Stimulated activated CD8-positive, alpha-beta memory T cell treated with anti-CD3 and anti-CD28 coated beads, Interleukin-7, amount 100 ng/mL, for 24 hours (primary cell): ENCODE measurements at places on chromosomes 4 and X.

DNA sequence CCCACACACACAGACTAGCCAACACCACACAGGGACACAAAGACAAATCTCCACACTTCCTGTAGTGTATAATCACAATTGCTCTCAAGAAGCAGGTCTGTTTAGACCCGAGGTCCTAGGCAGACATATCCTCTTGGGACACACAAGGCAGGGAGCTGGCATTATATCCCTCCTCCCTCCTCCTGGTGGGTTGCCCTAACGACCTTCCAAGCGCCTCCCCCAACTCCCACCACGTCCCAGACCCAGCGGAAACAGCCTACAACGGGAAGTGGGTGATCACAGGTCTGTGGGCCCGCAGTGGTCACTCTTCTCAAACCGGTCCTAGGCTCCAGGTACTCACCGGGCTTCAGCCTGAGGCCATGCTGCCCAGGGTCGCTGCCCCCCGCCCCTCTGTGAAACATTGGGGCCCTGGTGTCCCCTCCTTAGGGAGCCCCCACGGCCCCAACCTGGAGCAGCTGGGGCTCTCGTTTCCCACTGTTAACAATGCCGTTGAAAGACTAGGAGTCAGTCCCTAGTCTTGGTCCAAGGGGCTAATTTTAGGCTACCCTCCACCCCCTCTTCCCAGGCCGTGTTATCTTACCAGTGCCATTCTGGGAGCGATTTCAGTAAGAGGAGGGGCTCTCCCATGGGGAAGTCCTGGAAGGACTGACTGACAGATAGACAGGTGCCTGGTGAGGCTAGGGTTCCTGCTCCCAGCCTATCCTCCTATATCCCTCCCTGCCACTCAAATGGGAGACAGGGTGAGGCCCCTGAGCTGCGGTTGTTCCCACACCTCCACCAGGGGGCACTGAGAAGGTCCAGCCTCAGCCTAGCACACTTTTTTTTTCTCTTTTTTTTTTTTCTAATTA is at the start of gene ASB12:
TSS of gene ASB12 (minus strand) at position 485 of the 848 bp plus-strand sequence. CDS start 4,957 bp downstream, outside the sequence.
- DNase-seq: no peak

- no peak for DNase-seq
Observed at GRCh38 chr4:159150821-159151390, 48.0 kb downstream of the RAPGEF2 start.

DNA sequence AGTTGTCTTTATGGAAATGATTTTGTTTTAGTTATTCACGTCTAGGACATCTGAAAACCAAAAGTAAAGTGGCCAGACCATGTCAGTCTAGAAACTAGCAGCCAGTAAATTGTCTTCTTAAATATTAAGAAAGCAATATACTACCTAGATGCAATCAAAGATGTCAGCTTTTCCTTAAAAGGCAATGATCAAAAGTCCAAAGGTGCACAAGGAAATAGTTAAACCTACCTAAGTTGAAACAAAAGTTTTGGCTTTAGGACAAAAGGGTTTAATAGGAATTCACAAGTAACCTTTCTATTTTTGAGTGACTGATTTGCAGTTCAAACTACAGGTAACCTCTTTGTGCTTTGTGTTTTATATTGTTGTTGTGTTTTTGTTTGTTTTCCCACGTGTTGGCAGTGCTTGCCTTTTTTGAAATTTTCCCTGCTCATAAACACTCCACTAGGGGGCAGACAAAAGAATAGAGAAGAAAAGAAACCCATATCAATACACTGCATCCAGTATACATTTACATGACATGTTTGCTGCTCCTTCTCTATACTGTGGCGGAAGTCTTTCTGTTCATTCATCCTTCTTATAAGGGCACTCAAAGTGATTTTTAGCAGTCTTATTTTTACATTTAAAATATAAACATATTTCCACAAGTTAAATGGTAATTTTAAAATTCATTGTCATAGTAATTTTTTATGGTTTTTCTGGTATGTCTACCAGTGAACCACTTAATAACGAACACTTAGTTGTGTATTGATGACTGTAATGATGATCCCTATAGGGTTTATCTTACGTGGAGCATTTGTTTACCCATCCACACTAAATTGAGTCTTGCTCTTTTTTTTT is 62.7 kb downstream of the GAB1 start:
- DNase-seq: no peak

DNA sequence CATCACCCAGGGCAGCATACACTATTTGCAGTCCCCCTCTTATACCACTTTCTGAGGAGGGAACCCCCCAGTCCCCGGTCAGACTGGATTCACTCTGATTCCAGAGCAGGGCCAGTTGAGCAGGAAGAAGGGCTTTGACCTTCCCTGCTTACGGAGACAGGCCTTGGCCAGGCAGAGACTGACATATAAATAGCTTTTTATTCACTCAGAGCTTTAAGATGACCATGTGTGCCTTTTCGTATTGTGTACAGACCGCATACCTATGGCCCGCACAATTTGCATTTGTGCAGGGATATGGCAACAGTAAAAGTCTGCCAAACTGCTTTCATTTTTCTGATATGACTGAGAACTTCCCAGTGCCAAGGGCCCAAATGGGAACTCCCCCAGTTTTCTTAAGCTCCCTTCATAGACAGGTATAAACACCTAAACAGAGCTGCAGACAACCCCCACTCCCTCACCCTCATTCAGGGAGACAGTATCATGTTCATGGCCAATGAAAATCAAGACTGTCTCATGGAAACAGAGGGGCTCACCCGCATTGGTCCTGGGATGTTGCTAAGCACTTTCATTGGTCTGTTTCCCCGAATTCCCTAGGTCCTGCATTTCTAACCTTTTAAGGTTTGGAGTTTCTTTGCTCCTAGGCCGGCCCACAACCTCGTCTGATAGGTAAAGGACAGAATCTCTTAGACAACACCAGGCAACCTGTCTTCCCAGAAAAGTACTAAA is 86.0 kb downstream of the RTL5 start:
- DNase-seq: no peak

GRCh38 chr4:41360214-41360920 is 103.6 kb downstream of the UCHL1 start:
- no peak for DNase-seq

GRCh38 chr4:1030031-1030430 is 18.6 kb downstream of the FGFRL1 start:
- no peak for DNase-seq

DNA sequence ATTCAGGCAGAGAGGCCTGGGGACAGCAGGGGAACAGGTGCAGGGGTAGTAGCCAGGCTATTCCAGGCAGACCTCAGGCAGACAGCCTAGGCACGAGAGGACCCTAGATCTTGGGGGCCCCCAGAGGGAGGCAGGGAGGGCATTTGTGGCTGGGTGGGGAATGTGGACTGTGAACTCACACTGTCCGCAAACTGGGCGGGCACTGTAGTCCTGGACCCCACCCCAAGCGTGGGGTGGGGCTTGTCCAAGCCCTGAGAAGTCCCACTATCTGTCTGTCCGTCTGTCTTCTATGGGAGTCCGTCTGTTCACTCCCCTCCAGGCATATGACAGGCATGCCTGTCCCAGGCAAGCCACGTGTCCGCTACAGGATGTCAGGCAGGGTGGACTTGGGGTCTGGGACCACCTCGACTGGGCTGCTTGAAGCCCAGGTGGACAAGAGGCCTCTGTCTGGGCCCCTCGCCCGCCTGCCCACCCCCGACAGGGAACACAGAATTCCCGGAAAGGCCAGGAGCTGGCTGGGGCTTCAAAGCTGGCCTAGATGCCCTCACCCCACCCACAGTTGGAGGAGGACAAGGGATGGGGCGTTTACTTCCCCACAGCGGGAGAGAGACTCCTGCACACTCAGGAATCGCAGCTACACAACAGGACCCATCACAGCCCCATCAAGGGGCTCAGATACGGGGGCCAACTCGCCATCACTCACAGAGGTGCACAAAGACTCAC is at the start of gene SLC38A5:
TSS of gene SLC38A5 (minus strand) at position 151 of the 723 bp plus-strand sequence. CDS start 2,336 bp downstream, outside the sequence.
- no peak for DNase-seq

- DNase-seq: no peak
Observed at GRCh38 chr4:147772056-147772455, 40.2 kb downstream of the ARHGAP10 start.

DNA sequence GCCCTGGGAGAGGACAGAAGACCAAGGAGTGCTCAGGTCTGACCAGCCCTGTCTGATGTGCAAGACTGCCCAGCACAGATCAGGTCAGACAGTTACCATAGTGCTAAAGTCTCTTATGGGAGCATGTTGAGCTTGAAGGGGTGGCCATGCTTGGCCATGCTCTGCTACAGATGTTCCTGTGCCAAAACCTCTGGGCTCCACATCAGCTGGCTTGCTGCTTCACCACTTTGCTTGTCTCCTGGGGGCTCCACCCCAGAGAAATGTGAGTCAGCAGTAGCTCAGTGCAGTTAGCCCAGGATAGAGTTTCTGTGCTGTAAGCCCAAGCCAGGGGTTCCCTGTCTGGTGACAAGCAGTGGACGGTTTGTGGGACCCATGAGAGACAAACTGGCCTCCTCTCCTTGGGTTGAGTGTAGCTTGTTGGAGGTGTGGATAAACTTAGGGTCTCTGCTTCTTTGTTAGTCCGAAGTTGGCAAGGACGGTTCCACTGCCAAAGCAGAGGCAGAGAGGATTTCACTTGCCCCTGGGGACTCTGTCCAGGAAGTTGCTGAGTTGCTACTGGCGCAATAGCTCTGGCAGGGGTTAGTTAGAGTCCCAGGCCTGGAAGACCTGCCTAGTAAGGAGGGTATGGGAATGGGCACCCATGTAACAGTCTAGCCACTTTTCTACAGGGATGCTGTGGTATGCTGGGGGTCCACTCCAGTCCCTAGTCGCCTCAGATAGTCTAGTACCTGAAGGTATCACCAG is 8.7 kb upstream of the TMSB15C start:
- no peak for DNase-seq

DNA sequence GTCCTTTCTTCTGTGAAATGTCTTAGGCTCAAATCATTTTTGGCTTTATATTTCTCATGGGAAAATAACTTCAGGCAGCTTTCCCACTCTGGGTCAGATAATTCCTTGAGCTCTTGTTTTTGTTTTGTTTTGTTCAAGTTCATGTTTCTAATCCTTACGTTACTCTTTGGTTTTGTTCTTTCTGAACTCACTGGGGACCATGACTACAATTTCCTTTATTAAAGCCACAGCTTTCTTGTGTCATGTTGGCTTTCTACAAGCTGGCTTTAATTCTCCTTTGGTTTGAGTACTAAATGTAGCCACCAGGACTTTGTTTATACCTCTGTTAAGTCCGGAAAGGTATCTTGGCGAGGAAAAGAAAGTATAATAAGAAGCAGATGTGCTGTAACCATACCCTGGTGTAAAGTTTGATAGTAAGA is 30.8 kb upstream of the ANXA3 start:
- no peak for DNase-seq

DNA sequence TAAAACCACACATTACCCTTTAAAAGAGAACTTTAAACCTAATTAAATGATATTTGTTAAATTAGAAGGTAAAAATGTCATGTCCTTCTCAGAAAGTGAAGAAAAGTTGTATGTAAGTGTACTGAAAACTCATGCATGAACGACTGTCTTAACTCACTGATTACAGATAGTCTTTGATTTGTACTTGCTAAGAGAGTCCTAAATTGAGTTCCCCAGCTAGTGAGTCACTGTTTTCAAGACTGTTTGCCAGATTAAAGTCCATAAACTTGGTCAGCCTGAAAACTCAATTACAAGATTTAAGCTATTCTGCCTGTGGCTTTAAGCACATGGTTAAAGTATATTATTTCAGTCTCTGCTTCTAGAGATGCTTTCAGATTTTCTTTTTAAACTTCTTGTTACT is 124.9 kb upstream of the ZCCHC13 start:
- DNase-seq: no peak

DNA sequence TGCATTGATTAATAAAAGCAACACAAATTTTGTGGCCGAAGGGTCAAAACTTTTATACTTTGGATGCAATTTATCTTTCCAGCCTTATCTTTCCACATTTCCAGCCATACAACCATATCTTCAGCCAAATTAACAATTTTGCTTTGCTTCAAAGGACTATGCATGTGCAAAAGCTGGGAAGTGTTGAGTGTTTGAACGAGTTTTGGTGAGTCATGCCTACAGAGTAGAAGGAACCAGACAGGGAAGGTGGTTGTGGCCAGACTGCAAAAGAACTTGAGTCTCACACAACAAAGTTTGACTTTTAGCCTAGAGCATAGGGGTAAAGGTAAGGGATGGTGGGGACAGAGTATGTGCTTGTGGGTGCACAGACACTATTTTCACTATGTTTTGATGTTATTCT is 53.0 kb upstream of the GABRA2 start:
- no peak for DNase-seq

- no peak for DNase-seq
Observed at GRCh38 chr4:7076696-7077082, 8.8 kb upstream of the GRPEL1 start.

- DNase-seq: no peak
Observed at GRCh38 chrX:63702556-63702955, 82.5 kb downstream of the ARHGEF9 start.

DNA sequence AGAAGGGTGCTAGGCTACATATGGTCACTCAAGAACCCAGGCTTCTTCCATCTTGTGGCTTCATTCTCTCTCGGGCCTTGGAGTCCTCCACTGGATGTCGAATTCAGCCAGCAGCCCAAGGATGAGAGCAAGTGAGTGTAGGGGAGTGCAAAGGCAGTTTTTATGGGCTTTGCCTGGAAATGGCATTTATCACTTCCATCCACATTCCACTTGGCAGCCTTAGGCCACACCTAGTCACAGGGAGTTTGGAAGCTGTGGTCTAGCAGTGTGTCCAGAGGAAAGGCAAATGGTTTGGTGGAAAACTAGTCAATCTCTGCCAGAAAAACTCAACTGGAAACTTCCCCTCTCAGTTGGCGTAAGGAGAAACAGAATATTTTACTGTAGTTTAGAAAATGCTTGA is 59.0 kb downstream of the NHS start:
- DNase-seq: no peak

DNA sequence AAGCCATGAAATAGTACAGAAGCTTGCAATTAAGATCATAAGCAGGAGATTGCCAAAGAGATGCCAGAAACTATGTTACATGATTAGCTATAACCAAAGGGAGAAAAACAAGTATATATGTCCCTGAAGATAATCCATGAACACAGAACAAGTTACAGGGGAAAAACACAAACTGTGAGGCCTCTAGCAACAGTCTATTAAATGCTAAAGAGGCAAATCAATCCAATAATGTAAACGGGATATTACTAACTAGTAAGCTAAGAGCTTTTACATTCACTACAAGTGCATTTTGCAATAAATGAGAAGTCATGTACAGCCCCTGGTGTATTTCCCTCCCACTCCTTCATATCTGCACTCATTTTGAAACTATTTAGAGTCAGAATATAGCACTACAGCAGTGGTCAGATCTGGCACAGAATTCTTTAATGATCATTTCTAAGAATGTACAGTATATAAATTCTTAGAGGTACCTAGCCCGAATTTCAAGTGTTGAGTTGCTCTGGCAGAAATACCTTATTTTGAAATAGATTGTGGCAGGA is 449.8 kb upstream of the SMIM31 start:
- no peak for DNase-seq

DNA sequence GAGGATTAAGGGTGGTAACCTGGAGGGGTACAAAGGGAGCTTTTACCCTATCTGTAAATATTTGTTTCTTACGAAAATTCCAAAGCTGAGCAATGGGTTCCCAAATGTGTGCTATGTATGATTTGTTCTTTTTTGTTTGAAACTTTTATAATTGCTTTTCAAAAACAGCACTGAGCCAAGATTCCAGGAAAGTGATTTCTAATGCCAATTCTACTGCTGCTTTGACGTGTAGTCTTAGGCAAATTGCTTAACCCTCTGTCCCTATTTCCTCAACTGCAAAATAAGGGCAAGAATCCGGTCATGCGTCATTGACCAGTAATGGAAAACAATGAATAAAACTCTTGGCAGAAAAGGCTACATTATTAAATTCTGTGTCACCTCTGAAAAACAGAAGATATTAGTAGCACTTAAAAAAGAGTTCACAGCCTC is 454.7 kb downstream of the IL15 start:
- DNase-seq: no peak

- no peak for DNase-seq
Observed at GRCh38 chrX:15269618-15270521, at the start of gene ASB9. TSS of gene ASB9 (minus strand) at chrX:15270083. CDS start at chrX:15269874, 209 bp downstream.

- DNase-seq: no peak
Observed at GRCh38 chr4:38365748-38366310, 298.2 kb upstream of the KLF3 start.
